Fibroblast of skin of left biceps (primary cell): ENCODE measurements at places on chromosomes 4 and X.

- DNase-seq, result no peak
Measured at GRCh38 chr4:110637408-110638088, 14.7 kb upstream of the PITX2 start.

- peak; percentile 16 for DNase-seq
Measured at GRCh38 chr4:26484032-26484515, 6.2 kb downstream of the CCKAR start.

DNA sequence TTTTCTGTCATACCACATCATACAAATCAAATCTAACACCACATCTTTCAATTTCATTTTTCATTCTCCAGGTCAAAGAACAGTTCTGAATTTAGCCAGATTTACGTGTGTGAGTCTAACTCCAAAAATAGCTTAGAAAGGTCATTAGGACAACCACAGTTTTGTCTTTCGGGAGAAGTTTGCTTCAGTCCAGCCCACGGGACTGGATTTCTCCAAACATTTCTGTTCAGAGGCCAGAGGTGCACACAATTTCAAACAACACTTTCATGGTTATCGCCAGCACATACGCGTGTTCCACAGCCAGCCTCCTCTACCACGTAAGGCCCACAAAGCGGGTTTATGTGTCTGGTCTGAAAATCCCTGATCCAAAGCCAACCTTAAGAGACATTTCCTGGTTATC is 65.9 kb downstream of the VEGFC start:
- no peak for DNase-seq

- DNase-seq, result peak; percentile 18
Measured at GRCh38 chr4:112327965-112328733, 31.0 kb downstream of the ALPK1 start.

DNA sequence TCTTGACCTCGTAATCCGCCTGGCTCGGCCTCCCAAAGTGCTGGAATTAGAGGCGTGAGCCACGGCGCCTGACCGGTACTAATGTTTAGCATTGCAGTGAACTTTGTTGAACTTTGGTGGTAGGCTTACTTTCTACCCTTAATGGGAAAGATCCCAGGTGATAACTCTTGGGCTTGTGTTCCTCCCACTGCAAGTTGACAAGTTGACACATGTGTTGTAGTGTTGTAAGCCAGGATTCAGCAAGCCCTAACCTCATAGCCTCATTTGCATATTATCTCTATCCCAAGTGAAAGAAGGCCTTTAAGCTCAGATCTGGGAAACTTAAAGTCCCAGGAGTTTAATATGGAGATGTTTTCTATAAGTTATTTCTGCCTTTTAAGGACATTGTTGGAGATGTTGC is 80.0 kb upstream of the CLCN4 start:
- DNase-seq, result no peak

GRCh38 chr4:10743357-10743756 is 58.8 kb upstream of the CLNK start:
- no peak for DNase-seq

- peak; percentile 81 for DNase-seq
Measured at GRCh38 chr4:176988226-176988625, 195.5 kb upstream of the VEGFC start.

GRCh38 chr4:122832732-122833131 is 6.1 kb downstream of the FGF2 start:
- no peak for DNase-seq
